ENCODE measurements at places on chromosomes 4 and X.

DNA sequence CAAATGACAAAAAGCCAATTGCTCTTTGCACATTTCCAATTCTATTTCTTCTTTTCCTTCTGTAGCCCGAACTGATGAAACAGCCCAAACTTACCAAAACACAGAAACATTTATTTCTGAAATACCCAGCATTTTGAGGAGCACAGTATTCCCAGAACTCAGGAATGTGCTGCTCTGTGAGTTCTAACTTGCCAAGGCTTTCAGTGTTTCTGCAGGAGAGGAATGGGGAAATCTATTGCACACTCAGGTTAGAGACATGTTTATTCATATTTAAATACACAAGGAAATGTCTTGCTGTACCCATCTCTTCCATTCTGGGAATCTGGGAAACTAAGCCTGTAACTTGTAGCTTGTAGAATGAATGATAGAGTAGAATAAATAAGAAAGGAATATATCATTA lies 10.7 kb downstream of the TMPRSS11D start:
- no peak for DNase-seq

DNA sequence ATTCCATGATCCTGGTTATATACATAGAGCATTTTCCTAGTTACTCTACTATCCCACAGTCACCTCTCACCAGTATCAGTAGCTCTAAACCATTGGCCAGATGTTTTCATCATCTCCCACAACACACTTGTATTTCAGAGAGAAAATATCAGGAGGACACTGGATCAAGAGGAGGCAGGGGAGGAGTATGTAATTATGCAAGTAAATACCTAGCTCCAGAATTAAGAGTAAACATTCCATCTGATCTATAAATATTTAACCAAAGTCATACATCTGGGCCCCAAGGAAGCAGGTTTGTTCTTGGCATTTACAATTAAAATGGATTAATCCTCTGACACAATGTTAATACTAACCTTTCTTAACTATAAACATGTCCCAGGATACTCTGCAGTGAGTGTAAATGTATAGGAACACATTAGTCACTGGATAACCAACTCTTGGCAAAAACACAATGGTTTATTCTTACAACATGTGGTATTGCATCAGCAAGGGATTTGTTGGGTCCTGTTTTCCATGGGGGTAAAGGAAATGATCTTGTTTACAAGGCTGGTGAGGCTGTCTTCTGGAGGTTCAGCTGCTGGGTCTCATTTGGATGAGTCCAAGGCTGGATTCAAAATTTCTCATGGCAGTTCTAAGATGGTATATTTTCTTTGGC lies 170.1 kb downstream of the ATG4A start:
- DNase-seq = no peak

- no peak for DNase-seq
These were observed 87.7 kb upstream of the AP1S2 start for GRCh38 chrX:15942307-15942706.

GRCh38 chr4:173231916-173232315 lies 63.3 kb downstream of the GALNT7 start:
- DNase-seq = no peak

DNA sequence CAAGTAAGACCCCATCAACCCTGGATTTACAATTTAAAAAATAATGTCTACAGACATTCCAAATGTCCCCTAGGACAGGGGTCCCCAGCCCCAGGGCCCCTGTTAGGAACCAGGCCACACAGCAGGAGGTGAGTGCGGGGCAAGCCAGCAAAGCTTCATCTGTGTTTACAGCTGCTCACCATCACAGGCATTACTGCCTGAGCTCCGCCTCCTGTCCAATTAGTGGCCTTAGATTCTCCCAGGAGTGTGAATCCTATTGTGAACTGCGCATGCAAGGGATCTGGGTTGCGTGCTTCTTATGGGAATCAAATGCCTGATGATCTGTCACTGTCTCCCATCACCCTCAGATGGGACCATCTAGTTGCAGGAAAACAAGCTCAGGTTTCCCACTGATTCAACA lies 146.1 kb downstream of the ATP10D start:
- no peak for DNase-seq

All from stimulated activated CD4-positive, alpha-beta T cell treated with anti-CD3 and anti-CD28 coated beads, Interleukin-1b, Interleukin-23, amount 100 ng/mL, for 24 hours (primary cell).